PC-3 (cell line): ENCODE measurements at places on chromosomes 2 and 18. TPM values are rescaled to one million over a fixed set of nuclear protein-coding genes. Genes with fewer than 3 reads are reported as not detected.

Gene OSBPL6
- 2.8 and 4.0 TPM in 2 replicates for total RNA-seq

Gene RFTN2
- total RNA-seq = 0.07 TPM in 1 of 2 replicates, not detected in the other

Gene SERPINB10
- total RNA-seq = 0.69 TPM in 1 of 2 replicates, not detected in the other

Gene CCBE1
- 13.9 and 20.8 TPM in 2 replicates for total RNA-seq

Gene CYS1
- total RNA-seq = 0.12 and 0.15 TPM in 2 replicates

Gene AGXT
- total RNA-seq = not detected in 2 replicates

Gene CNDP1
- total RNA-seq = not detected in 2 replicates

Gene RSAD2
- total RNA-seq = 0.35 and 2.1 TPM in 2 replicates

Gene ABCG5
- total RNA-seq = not detected in 2 replicates

Gene DNAH7
- total RNA-seq = 1.9 and 3.1 TPM in 2 replicates

Gene PRLH
- total RNA-seq = not detected in 2 replicates

Gene ANAPC1
- 94.4 and 97.9 TPM in 2 replicates for total RNA-seq

DNA sequence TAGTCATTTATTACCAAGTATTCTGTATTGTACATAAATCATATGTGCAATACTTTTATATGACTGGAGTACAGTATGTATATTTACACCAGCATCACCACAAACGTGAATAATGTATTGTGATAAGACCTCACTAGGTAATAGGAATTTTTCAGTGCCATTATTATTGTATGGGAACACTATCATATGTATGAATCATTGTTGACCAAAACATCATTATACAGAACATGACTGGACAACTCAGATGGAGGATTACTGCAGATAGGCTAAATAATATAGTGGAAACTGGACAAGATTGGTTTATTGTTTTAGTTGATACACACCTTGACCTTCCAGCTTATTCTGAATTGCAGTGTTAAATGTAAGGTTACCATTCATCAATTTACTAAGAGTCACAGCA is 33.4 kb downstream of the VAPA start:
- peaks cover 55% of the 10 kb centered on the region for H3K36me3 ChIP-seq
- no peaks in the 10 kb centered on the region for H3K27me3 ChIP-seq
- H3K4me3 ChIP-seq = no peak overlapping the region
- no peak overlapping the region for H3K27ac ChIP-seq
- peak; percentile 63 for DNase-seq
- no peaks in the 10 kb centered on the region; the same call in 1 of the 2 replicates for H3K4me1 ChIP-seq

DNA sequence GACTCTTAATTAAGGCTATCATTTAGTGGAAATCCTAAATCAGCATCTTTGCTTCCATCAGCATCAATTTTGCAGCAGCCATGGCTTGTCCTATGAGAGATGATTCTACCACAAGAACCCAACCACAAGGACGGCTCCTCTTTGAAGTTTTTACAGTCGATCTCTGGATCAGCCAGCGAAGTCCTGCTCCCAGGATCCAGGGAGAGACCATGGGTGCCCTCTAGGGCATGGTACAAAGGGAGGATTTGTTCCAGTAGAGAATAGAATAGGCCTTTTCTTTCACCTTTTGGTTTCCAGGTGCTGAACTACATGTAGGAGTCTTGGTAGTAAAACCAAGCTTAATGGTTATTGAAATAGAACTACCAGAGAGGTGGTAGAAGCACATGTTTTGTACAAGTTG is 52.7 kb downstream of the TMEM200C start:
- no peaks in the 10 kb centered on the region for H3K36me3 ChIP-seq
- no peak overlapping the region for H3K27ac ChIP-seq
- no peaks in the 10 kb centered on the region for H3K4me1 ChIP-seq

DNA sequence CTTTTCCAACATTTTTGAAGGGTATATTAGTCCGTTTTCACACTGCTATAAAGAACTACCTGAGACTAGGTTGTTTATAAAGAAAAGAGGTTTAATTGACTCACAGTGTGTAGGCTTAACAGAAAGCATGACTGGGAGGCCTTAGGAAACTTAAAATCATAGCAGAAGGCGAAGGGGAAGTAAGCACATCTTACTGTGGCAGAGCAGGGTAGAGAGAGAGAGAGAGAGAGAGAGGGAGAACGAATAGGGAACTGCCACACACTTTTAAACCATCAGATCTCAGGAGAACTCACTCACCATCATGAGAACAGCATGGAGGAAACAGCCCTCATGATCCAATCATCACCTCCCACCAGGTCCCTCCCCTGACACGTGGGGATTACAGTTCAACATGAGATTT is 420.3 kb downstream of the SOCS6 start:
- no peaks in the 10 kb centered on the region for H3K36me3 ChIP-seq
- H3K27me3 ChIP-seq = 0 out of 2 replicates have a peak, but pooled peaks cover 3% of the 10 kb centered on the region
- H3K4me3 ChIP-seq = no peak overlapping the region

- no peaks in the 10 kb centered on the region for H3K36me3 ChIP-seq
- no peak overlapping the region for H3K4me3 ChIP-seq
- no peak overlapping the region for H3K27ac ChIP-seq
- H3K27me3 ChIP-seq = no peaks in the 10 kb centered on the region
- DNase-seq = no peak
Measured at GRCh38 chr2:32768387-32769174, 140.7 kb downstream of the TTC27 start.

GRCh38 chr2:203637471-203638167 is 68.8 kb upstream of the CD28 start:
- H3K27ac ChIP-seq = no peak overlapping the region
- H3K4me1 ChIP-seq = no peaks in the 10 kb centered on the region
- H3K4me3 ChIP-seq = no peak overlapping the region
- no peaks in the 10 kb centered on the region for H3K27me3 ChIP-seq

GRCh38 chr18:40841467-40841866 is 1113.6 kb upstream of the PIK3C3 start:
- H3K4me3 ChIP-seq = no peak overlapping the region
- no peaks in the 10 kb centered on the region for H3K27me3 ChIP-seq
- DNase-seq = peak; percentile 45
- no peaks in the 10 kb centered on the region for H3K36me3 ChIP-seq
- no peak overlapping the region for H3K27ac ChIP-seq
- H3K4me1 ChIP-seq = no peaks in the 10 kb centered on the region

- H3K27me3 ChIP-seq = no peaks in the 10 kb centered on the region
- peaks cover 70% of the 10 kb centered on the region for H3K36me3 ChIP-seq
- peaks cover 37% of the 10 kb centered on the region for H3K4me1 ChIP-seq
- H3K27ac ChIP-seq = peak overlapping the region; percentile 2; the same call in 1 of the 2 replicates
- H3K4me3 ChIP-seq = peak overlapping the region; percentile 84
Measured at GRCh38 chr2:200814276-200814815, 2.6 kb downstream of the BZW1 start.

- no peak overlapping the region for H3K27ac ChIP-seq
- no peak overlapping the region for H3K4me3 ChIP-seq
- DNase-seq = no peak
- peaks cover 10% of the 10 kb centered on the region; the same call in 1 of the 2 replicates for H3K36me3 ChIP-seq
Measured at GRCh38 chr18:75204269-75204731, 4.6 kb downstream of the PTGR3 start.

- H3K27me3 ChIP-seq = no peaks in the 10 kb centered on the region
- peak; percentile 44 for DNase-seq
- H3K4me3 ChIP-seq = no peak overlapping the region
- no peak overlapping the region for H3K27ac ChIP-seq
- H3K4me1 ChIP-seq = 0 out of 2 replicates have a peak, but pooled peaks cover 5% of the 10 kb centered on the region
Measured at GRCh38 chr18:8685141-8685913, 20.0 kb upstream of the MTCL1 start.

- peak; percentile 81 for DNase-seq
- H3K27me3 ChIP-seq = no peaks in the 10 kb centered on the region
- peak overlapping the region; percentile 83 for H3K4me3 ChIP-seq
- H3K27ac ChIP-seq = peak overlapping the region; percentile 62
- peaks cover 9% of the 10 kb centered on the region for H3K36me3 ChIP-seq
Measured at GRCh38 chr2:84906900-84907714, 1.7 kb downstream of the TMSB10 start.

DNA sequence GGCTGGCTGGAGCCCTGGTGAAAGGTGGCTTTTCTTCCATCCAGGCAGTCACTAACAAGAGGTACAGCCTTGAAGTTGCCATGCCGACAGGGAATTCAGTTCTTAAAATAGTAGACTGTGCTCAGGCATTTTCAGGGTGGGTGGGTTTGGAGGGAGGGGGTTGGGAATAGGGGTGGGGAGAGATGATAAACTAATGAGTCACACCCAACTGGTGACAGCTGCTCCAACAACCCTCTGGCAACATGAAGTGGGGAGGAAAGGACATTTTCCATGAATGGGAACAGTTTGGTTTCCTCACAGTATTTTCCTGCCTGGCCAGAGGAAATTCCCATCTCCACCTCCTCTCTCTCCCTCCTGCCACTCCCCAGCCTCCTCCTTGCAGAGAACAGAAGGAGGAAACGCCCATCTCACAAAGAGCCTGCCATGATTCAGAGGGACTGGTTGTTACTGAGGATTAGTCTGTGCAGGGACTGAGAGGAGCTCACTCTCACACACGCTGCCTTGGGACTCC is 113.0 kb upstream of the SLC1A4 start:
- DNase-seq = peak; percentile 86
- H3K36me3 ChIP-seq = no peaks in the 10 kb centered on the region
- H3K4me3 ChIP-seq = no peak overlapping the region
- H3K27me3 ChIP-seq = no peaks in the 10 kb centered on the region

- no peaks in the 10 kb centered on the region for H3K4me1 ChIP-seq
- peaks cover 43% of the 10 kb centered on the region for H3K27me3 ChIP-seq
- no peak overlapping the region for H3K4me3 ChIP-seq
- H3K27ac ChIP-seq = no peak overlapping the region
Measured at GRCh38 chr2:29983308-29983707, 61.9 kb upstream of the ALK start.

GRCh38 chr18:37547196-37547827 is 18.3 kb downstream of the CELF4 start:
- H3K27ac ChIP-seq = no peak overlapping the region
- H3K36me3 ChIP-seq = no peaks in the 10 kb centered on the region
- H3K4me3 ChIP-seq = no peak overlapping the region
- no peaks in the 10 kb centered on the region for H3K4me1 ChIP-seq
- 0 out of 2 replicates have a peak, but pooled peaks cover 3% of the 10 kb centered on the region for H3K27me3 ChIP-seq

GRCh38 chr2:58146707-58147106 is 94.4 kb downstream of the FANCL start:
- peaks cover 12% of the 10 kb centered on the region for H3K4me1 ChIP-seq
- H3K27ac ChIP-seq = peak overlapping the region; percentile 59
- no peaks in the 10 kb centered on the region for H3K36me3 ChIP-seq
- peak; percentile 68 for DNase-seq
- H3K27me3 ChIP-seq = no peaks in the 10 kb centered on the region

DNA sequence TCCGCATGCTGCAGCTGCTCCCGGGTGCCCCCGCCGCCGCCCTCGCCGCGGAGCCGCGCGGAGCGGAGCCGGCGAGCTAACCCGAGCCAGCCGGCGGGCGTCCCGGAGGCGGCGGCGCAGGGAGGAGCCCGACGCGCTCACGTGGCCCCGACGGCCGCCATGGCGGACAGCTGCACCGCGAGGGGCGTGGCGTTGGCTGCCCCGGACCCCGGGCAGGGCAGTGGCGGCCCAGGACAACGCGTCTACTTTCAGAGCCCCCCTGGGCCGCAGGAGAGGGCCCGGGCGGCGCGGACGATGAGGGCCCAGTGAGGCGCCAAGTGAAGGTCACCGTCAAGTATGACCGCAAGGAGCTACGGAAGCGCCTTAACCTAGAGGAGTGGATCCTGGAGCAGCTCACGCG is 30.0 kb upstream of the CCNYL1 start:
- H3K4me3 ChIP-seq = no peak overlapping the region
- no peak overlapping the region for H3K27ac ChIP-seq
- no peaks in the 10 kb centered on the region for H3K27me3 ChIP-seq
- no peaks in the 10 kb centered on the region for H3K36me3 ChIP-seq

GRCh38 chr18:36813824-36814223 is 15.0 kb downstream of the TPGS2 start:
- H3K36me3 ChIP-seq = no peaks in the 10 kb centered on the region
- H3K4me1 ChIP-seq = no peaks in the 10 kb centered on the region
- no peak overlapping the region for H3K27ac ChIP-seq
- H3K4me3 ChIP-seq = no peak overlapping the region
- no peaks in the 10 kb centered on the region for H3K27me3 ChIP-seq

- no peaks in the 10 kb centered on the region for H3K36me3 ChIP-seq
- no peak overlapping the region for H3K4me3 ChIP-seq
- H3K4me1 ChIP-seq = peaks cover 49% of the 10 kb centered on the region
- H3K27ac ChIP-seq = peak overlapping the region; percentile 61
- peak; percentile 23 for DNase-seq
Measured at GRCh38 chr2:11388262-11389051, 44.0 kb upstream of the ROCK2 start.

DNA sequence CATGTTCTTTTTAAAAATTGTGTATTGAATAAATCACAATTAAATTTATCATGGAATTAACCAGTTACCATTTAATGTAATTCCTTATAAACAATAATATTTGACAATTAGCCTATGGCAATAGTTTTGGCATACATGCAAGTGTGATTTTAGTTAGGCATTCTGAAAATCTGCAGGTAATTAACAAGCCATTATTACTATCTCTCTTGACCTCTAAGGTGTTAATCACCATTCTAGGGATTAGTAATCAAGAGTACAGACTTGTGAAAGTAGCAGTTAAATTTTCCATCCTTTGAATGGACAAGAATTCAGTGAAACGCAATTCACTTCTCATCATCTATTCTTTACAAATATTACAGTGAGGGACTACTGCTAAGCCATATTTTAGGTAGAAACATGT is 127.7 kb upstream of the CHST9 start:
- no peaks in the 10 kb centered on the region for H3K36me3 ChIP-seq
- H3K27ac ChIP-seq = no peak overlapping the region
- H3K4me3 ChIP-seq = no peak overlapping the region
- no peaks in the 10 kb centered on the region for H3K4me1 ChIP-seq
- H3K27me3 ChIP-seq = peaks cover 20% of the 10 kb centered on the region
- DNase-seq = no peak

- no peaks in the 10 kb centered on the region for H3K36me3 ChIP-seq
- DNase-seq = no peak
- no peak overlapping the region for H3K4me3 ChIP-seq
- H3K27ac ChIP-seq = no peak overlapping the region
- H3K4me1 ChIP-seq = no peaks in the 10 kb centered on the region
Measured at GRCh38 chr2:21489080-21489479, 365.3 kb downstream of the TDRD15 start.

GRCh38 chr2:9071032-9071431 is 67.5 kb upstream of the MBOAT2 start:
- DNase-seq = peak; percentile 99
- H3K4me3 ChIP-seq = no peak overlapping the region
- peaks cover 32% of the 10 kb centered on the region for H3K4me1 ChIP-seq

DNA sequence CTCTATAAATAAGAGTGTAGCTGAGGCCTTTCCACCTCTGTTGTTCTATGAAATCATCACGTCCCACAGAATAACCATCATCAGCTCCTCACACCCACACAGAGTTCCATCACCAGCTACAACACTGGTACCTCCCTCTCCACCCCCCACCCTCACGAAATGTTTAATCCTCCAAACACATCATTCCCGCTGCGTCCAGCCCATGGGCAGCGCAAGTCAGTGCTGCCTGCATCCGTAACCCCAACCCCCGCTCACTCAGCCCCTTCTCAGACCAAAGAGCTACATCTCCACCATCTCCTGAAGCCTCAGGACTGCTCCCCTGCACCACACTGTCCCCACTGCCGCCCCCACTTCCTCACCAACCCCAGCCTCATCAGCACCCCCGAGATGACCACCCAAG is 19.4 kb downstream of the DNMT3A start:
- no peak for DNase-seq
- H3K27ac ChIP-seq = no peak overlapping the region
- peaks cover 9% of the 10 kb centered on the region; the same call in 1 of the 2 replicates for H3K36me3 ChIP-seq
- no peak overlapping the region for H3K4me3 ChIP-seq
- H3K4me1 ChIP-seq = no peaks in the 10 kb centered on the region
